ENCODE measurements at places on chromosomes 7 and 10. TPM values are rescaled to one million over a fixed set of nuclear protein-coding genes. Genes with fewer than 3 reads are reported as not detected.

Gene FRMPD2
- total RNA-seq = not detected

Gene PTPRN2
- 4.9 TPM for total RNA-seq

Gene MRLN
- total RNA-seq = not detected

DNA sequence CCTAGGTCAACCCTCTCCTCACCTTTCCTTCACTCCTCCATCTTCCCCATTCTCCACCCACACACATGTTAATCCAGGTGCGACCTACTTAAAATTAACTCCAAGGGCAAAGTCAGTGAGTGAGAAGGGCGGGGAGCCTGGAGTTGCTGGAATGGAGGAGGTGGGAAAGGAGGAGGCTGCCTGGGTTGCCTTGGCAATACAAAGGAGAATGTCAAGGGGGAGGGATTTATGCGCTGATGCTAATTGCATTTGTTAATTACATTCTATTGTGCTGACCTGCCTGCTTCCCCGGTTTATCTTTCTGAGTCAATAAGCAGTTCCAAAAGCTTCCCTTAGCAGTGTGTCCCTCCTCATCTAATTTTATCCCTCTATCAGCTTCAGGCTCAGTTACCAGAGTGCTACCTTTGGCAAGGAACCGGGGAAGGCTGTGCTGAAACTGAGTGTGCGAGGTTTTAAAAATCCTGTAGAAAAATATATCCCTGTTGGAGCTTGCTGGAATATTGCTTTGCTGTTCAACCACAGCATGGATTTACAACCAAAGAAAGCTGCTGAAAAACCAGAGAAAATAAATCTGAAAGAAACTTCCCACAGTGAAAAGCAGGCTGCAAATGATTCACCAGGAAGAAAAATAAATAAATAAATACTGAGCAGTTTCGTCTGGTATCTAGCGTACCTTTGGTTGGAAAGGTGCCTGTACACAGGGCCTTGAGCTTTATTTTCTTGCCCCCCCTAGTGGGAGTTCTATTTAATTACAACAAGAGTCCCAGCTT, 113.2 kb upstream of the DGKB start:
- no peaks in the 10 kb centered on the region for H3K27me3 ChIP-seq
- no peaks in the 10 kb centered on the region for H3K36me3 ChIP-seq
- H3K4me1 ChIP-seq = no peaks in the 10 kb centered on the region
- no peak for DNase-seq
- H3K27ac ChIP-seq = no peak overlapping the region

DNA sequence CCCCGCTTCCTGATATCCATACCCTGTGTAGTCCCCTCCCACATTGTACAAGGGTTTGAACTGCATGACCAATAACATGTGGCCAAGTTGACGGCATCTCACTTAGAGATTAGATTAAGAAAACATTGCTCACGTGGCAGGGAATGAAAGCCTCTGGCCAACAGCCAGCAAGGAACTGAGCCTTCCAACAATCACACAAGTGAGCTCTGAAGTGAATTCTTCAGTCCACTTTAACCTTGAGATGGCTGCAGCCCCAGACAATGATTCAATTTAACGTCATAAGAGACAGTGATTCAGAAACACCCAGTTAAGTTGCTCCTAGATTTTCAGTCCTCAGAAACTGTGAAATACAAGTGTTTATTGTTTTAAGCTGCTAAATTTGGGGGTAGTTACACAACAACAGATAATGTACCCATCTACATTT, 165.9 kb upstream of the PLXNA4 start:
- H3K4me1 ChIP-seq = peaks cover 11% of the 10 kb centered on the region
- no peak overlapping the region for H3K4me3 ChIP-seq
- H3K27ac ChIP-seq = no peak overlapping the region
- DNase-seq = peak; percentile 75

Gene DNAJC12
- 1.6 TPM for total RNA-seq

Gene MARVELD1
- total RNA-seq = 43.8 TPM

- H3K27me3 ChIP-seq = no peaks in the 10 kb centered on the region
- DNase-seq = no peak
- H3K4me3 ChIP-seq = no peak overlapping the region
- no peaks in the 10 kb centered on the region for H3K4me1 ChIP-seq
Measured at GRCh38 chr10:70856454-70856853, 31.9 kb downstream of the PCBD1 start.
